ENCODE measurements at places on chromosomes 12 and 14.

DNA sequence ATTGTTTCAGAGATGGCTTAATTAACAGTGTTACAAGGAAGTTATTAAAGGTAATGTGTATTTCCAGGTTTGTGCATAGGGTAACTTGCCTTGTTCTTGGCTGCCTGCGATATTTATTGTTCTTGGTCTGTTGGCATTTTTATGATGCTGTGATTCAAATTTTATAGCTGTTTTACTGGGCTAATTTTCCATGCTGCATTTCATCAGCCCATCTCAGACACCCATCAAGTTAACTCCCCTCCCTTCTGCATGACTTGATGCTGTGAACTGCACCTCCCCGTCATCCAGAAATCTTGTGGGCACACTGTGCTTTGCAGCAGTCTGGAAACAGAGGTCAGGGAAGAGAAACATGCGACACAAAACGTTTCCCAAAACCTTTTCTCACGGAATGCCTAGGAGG lies 1049.2 kb downstream of the AACS start:
- DNase-seq, result no peak

- DNase-seq, result no peak
These were observed 670.7 kb downstream of the NRXN3 start for GRCh38 chr14:78840898-78841297.

- DNase-seq, result no peak
These were observed 153.5 kb upstream of the ATF7IP start for GRCh38 chr12:14211947-14212387.

DNA sequence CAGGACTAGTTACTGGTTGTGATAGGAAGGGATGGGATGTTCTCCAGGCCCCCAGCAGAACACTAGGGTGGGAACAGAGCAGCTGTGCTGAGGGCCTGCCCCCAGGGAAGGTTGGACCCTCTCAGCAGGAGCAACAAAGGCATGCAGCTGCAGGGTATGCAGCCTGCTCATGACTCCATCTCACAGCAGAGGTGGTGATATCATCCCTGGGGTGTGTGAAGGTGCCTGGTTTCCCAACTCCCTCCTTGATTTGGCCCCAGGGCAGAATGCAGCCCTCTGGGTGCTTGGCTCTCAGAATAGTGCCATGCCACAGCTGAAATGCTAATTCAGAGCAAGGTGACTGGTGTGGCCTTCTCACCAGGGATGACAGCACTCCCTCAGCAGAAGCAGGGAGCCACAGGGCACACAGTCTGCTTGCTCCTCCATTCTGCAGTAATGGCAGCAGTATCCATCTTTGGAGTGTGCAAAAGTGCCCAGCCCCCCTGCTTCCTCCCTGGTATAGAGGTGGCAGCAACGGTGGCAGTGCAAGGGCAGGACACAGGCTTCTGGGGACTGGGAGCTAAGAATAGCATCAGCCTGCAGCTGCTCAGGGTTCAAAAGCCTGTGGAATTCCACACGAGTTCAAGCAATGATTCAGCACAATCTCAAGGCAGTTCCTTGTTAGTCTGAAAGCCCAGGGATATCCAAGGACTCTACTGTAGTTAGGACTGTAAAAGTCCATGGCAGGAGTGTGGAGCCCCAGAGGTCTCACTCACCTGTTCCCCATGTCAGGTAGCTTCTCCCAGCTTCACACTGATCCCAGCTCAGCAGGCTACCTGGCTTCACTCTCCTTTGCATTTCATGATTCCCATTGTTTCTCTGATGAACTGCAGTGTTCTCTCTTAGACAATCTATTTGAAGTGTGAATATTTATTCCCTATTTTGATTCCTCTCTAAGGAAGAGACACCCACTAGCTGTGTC lies 298.1 kb upstream of the FOXG1 start:
- no peak for DNase-seq

DNA sequence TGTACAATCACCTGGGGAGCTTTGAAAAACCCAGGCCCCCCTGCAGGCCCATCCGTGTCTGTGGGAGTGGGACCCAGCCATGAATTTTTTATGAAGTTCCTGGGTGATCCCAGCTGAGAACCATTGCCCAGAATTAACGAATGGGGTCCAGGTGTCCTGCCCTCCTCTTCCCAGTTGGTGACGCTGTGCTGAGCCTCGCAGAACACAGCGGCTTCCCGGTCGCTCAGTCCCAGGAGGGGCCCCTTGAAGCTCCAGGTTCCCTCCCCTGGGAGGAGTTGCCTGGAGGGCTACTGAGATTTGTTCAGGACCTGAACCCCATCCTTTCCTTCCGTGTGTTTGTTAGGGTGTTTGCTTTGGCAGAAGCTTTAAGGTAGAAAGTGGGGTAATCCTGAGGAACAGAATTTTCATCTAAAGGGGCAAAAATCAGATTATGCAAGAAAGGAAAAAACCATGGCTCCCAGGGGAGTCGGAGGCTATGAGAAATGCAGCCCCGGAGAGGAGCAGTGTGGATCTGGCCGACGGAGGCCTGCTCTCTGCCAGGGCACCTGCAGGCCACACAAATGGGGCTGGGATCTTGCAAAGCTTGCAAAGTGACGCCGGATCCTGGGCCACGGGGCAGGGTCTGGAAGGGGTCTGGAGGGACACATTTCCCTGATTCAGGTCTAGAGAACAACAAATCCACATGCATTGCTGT lies 164.7 kb upstream of the PRMT8 start:
- no peak for DNase-seq

- DNase-seq, result no peak
These were observed 134.2 kb downstream of the SMOC1 start for GRCh38 chr14:70013271-70013873.

GRCh38 chr12:119227292-119227691 lies 48.6 kb downstream of the HSPB8 start:
- DNase-seq, result no peak

Measured in stimulated activated CD8-positive, alpha-beta memory T cell treated with anti-CD3 and anti-CD28 coated beads, Interleukin-4, amount 100 ng/mL, for 4 hours (primary cell).